RWPE1 (cell line): ENCODE measurements at places on chromosomes 1 and 21.
A peak's percentile ranks its signal among the peaks of the same experiment; 100 is the strongest.

GRCh38 chr21:33968080-33968994 is 52.7 kb upstream of the ATP5PO start:
- DNase-seq: peak; percentile 75

- no peak for DNase-seq
These were observed 6.0 kb upstream of the NEXN start for GRCh38 chr1:77882411-77882810.

GRCh38 chr1:199861020-199861795 is 166.3 kb upstream of the NR5A2 start:
- DNase-seq: no peak

DNA sequence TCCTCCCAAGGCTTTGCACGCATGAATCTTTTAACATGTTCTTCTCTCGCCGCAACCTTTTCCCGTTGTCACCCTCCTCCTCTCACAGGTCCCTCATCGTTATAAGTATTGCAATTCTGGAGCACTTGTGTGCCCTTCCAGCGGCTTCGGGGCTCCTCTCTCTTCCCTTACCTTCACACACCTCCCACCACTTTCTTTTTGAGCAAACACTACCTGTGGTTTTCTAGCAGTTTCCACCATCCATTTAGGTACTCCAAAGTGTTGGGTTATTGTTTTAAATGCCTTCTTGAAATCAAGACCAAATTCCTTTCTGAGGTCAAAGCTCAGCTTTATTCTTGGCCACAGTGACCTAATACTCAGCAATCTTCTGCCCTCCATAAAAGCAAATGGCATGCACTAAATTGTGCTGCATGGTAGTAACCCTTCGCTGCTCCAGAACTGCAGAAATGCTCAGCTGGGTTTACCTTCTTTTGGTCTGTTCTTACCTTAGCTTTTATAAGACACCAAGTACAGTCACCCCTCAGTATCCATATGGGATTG is 472.4 kb downstream of the SETD4 start:
- DNase-seq: no peak

- no peak for DNase-seq
These were observed 74.2 kb downstream of the KIRREL1 start for GRCh38 chr1:158067662-158068061.

GRCh38 chr21:17598437-17598836 is 14.3 kb downstream of the BTG3 start:
- no peak for DNase-seq

DNA sequence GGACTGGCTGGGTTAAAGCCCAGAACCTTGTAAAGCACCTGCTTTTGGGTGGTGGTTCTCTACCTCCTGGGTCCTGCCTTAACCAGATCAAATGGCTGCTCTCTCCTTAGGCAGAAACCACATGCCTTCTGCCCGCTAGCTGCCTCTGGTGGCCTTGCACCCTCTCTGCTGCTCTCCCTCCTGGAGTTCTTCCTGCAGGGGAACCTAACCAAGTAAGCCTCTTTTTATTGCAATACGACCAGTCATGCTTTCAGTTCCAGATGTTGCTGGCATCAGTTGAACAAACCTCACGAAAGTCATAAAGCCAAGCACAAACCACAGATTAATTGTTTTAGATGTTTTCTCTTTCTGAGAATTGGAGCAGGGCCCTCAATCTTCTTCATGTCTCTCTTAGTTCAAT is 118.9 kb downstream of the GDAP2 start:
- no peak for DNase-seq

DNA sequence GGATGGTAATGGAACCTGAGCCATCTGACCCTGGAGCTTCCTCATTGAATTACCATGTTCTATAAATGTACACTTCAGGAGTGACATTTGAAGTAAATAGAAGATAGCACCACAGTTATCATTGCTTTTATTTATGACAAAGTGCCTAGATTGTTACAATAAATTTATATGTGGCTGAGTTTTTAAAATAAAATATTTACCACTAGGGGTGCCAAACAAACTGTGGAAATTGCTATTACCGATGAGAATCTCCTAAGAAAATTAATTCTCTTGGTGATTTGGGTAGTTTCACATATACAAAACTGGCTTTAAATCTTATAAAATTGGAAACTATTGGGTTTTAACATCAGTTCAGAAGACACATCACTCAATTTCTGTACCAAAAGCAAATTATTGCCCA is 1.4 kb upstream of the TNR start:
- no peak for DNase-seq

- no peak for DNase-seq
These were observed 810.2 kb upstream of the ADAMTS5 start for GRCh38 chr21:27776925-27777553.

DNA sequence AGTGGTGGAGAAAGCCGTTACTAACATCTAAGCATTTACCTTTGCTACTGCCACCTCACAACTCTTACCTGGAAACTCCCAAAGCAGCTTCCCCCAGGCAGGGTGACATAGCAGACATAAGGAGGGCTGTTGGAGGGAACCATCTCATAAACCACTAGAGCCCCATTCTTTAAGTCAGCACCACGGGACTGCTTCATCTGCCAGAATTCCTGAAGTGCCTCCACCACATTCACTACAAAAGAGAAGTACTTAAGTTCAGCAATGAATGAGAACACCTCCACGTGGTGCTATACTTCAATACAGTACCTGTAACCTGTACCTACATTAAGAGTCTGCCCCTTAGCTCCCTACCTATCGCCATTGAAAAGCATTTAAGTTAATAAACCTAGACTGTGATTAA is 10.3 kb downstream of the LIX1L start:
- DNase-seq: no peak

DNA sequence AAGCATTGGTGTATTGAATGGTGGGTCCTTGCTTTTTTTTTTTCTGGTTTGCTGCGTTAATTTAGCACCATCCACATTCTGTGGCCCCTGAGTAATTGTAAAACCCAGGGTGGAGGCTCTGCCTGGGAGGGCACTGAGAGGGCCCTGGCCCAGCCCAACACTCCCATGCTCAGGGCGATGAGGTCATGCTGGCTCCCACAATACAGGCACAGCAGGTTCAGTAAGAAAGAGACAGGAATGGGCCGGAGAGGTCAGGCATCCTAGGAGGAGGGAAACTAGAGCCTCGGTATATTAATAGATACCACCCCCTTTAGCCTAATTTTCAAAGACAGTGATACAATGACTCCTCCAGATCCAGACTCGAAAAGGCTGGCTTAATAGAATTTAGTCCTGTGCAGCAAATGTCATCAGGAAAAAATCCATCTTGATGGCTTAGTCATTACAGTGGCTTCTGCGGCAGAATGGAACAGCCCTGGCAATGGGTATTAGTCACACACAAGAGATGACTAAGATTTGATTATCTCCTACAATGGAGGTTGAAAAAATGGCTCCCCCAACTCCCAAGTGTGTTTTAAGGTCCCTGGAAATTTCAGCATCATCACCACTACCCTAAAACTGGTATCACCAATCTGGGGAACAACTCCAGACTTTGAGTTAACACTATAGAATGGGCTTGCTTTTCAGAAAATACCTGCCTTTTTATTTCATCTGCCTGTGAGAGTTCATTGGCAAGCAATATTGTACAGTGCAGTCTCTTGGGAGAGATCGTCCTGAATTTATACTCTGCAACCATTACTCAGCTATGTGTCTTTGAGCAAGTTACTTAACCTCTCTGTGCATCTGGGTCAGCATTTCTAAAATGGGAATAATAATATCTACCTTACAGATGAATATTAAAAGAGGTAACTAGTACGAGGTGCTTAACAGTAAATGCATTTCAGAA is 43.9 kb upstream of the LYST start:
- peak; percentile 90 for DNase-seq

- DNase-seq: no peak
These were observed at the start of gene PYGO2 for GRCh38 chr1:154961207-154962155. Gene PYGO2, minus strand, starts transcription at chr1:154961782. Its CDS starts 206 bp downstream, at chr1:154961576.

DNA sequence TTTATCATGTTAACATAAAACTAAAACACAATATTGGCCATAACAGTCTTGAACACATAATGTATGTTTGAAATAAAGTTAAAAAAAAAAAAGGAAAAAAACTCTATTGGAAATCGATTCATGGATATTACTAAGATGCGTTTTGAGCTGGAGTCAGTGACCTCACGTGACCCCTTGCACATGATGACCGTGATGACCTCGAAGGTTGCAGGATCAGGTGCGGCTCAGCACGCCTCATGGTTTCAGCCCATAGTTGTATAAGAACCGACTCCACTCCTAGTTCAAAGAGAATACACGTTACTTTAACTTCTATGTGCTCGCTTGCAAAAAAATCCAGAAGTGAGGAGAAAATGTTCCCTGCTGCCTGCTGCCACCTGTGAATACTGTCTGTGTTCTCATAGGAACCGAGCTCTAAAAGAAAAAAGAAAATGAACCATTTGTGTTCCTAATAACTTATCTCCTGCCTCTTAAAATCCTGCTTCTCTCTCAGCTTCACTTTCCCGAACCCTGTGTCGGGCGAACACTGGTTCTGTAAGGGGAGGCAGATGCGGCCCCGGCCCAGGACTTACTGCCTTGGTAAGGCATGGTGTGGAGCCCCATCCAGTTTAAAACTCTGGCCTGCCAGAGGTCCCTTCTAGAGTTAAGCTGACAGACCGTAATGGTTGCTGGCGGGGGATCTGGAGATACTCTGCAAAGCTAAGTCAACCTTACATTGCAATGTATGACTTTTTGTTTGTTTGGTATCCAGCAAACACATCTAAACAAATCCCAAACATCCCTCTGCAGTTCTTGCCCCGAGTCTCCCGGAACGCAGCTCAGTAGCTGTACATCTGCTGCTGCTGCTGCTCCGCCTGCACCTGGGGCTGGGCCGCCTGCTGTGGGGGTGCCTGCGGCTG is 33.8 kb upstream of the RIPK4 start:
- no peak for DNase-seq

GRCh38 chr1:65372557-65372956 is 47.9 kb upstream of the LEPR start:
- DNase-seq: no peak

DNA sequence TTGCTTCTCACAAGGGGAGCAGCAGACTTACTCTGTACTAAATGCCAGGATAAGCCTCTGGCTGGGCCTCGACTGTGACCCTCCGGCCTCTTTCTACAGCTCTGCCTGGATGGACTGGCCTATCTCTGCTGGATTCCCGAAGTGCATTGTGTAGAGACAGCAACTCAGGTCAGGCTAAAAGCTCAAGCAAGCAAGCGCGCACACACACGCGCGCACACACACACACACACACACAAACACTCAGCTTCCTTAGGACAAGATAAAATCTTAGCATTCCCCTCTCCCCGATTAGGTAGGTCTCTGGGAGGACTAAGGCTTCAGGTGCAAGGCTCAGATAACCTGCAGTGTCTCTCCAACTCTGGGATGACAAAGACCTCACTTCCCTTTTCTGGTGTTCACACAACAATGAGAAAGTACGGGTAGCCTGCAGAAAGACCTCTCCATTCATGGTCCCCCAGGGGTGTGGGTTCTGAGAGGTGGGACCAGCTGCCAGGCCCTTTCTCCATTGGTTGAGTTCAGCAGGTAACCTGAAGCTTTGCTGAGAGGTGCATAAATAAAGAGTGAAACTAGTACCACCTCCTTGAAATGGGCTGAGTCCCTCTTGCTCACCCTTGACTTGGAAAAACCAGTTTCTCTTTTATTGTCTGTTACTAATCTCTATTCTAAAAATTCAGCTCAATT is 155.1 kb upstream of the CAMK1G start:
- DNase-seq: peak; percentile 93

GRCh38 chr1:229209816-229210215 is 61.1 kb upstream of the RAB4A start:
- DNase-seq: no peak

DNA sequence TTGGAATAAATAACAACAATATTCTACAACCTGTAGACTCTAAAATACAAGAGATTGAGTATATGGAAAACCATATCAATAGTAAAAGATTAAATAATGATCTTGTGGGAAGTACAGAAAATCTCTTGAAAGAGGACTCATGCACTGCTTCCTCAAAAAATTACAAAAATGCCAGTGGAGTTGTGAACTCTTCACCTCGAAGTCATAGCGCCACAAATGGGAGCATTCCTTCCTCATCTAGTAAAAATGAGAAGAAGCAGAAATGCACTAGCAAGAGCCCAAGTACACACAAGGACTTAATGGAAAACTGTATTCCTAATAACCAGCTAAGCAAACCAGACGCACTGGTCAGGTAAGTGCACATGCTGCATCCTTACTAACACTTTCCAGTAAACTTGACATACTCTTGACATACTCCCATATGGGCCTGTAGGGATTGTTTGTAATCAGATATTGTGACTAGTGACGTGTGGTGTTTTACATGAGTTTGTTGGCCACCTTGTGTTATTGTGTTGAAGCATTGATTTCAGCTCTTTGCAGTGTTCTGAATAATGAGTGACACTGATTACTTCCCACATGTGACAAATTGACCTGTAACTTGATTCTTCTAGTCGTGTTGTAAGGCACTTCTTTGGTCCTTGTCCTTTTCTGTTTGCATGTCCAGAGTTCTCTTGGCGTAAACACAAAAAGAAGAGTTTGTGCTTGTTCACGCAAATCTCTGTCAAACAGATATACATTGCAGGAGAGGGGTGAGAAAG is 28.0 kb downstream of the MACO1 start:
- DNase-seq: no peak

GRCh38 chr1:28329395-28330153 is 734 bp downstream of the MED18 start:
- DNase-seq: no peak

GRCh38 chr21:33861125-33861524 is 54.5 kb downstream of the ATP5PO start:
- DNase-seq: no peak

DNA sequence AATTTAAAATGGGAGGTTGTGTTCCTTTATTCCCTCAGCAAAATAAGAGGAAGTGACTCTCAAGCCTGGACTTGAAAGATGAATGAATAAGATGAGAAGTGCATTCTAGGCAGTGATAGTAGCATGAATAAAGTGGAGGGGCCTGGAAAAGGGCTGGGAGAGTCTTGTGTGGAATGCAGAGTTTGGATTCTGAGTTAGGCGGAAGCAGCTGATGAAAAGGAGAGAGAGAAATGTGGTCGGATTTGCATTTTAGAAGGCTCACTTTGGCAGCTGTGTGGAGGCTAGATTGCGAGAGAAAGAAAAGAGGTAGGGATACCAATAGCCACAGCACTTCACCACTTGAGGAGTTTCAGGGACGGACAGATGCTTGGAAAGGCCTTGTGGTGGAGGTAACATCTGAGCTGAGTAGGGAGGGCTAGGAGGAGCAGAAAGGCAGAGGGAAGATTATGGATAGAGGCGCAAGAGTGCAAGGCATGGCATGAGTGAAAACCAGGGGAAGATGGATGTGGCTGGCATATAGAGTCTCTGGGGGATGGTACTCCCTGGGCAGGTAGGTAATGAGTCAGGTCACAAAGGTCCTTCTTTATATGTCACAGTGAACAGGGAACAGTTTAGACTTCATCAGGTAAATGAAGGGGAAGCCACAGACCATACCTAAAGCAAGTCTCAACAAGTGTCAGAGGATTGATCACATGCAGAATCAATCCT is 59.6 kb downstream of the ST3GAL3 start:
- peak; percentile 52 for DNase-seq
